ENCODE measurements at places on chromosomes 5 and 9. TPM values are rescaled to one million over a fixed set of nuclear protein-coding genes. Genes with fewer than 3 reads are reported as not detected.
A peak's percentile ranks its signal among the peaks of the same experiment; 100 is the strongest.

- DNase-seq: no peak
- H3K4me3 ChIP-seq: no peak overlapping the region
- peak overlapping the region; percentile 74 for H3K27ac ChIP-seq
Measured at GRCh38 chr5:82417776-82418607, 139.8 kb upstream of the RPS23 start.

DNA sequence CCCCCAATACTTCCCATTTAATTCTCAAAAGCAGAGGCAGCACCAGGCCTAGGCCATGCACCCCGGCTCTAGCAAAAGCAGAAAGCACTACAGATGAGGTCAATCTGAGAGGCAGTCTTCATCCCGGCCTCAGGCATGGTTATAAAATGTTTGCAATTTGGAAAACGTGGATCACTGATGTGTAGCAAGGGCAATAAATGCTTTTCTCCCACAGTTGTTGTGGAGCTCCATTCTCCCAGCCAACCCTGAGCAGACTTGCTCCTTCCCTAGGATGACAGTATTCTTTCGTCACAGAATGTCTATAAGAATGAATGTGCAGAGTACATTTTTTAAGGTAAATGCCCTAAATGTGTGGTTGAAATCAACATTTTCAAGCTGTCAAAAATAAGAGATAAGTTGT, 157.3 kb upstream of the DAPK1 start:
- H3K4me3 ChIP-seq: no peak overlapping the region
- peaks cover 64% of the 10 kb centered on the region for H3K4me1 ChIP-seq
- no peak overlapping the region for H3K27ac ChIP-seq
- no peak for DNase-seq
- no peaks in the 10 kb centered on the region for H3K27me3 ChIP-seq
- H3K36me3 ChIP-seq: no peaks in the 10 kb centered on the region

- no peaks in the 10 kb centered on the region for H3K27me3 ChIP-seq
- DNase-seq: no peak
- no peaks in the 10 kb centered on the region for H3K4me1 ChIP-seq
Measured at GRCh38 chr5:85484982-85485574, 1100.4 kb upstream of the EDIL3 start.

- peaks cover 5% of the 10 kb centered on the region for H3K4me1 ChIP-seq
- H3K27ac ChIP-seq: no peak overlapping the region
- H3K27me3 ChIP-seq: peaks cover 11% of the 10 kb centered on the region
- H3K36me3 ChIP-seq: no peaks in the 10 kb centered on the region
Measured at GRCh38 chr5:180471866-180472265, 22.3 kb upstream of the CNOT6 start.

DNA sequence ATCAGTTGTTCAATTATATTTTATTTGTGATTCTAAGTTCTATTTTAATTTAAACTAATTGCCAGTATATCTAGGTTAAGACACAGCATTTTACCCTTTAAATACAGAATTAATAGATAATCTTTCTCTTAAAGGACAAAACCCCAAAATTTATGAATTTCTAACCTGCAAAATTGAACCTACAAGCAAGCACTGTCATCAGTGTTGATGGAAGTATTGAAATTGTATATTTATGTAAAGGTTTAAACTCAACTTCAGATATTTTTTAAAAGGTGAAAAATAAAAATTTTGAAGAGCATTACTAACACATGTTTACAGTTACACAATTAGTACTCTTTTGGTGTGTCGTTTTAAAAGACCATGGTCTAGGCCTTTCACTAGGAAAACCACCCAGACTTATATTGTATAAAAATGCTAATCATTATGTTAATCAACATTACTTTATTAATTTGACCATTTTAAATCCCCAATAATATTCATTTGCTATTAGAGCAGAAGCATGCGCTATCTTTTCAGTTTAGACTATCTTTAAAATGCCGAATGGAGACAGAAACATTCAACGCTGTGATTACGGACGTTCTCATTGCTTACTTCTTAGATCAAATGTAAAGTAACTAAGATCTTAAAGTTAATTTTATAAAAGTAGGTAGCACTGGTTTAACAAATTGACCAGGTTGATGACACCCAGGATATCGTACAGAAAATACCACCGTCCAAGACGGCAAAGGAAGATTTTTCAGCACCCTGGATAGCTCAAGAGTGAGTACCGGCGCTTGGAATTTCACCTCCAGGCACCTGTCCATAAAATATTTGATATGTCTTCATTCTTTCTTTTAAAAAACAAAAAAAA, 3.2 kb downstream of the OTP start:
- no peak for DNase-seq
- H3K4me1 ChIP-seq: peaks cover 20% of the 10 kb centered on the region
- no peak overlapping the region for H3K27ac ChIP-seq
- H3K27me3 ChIP-seq: peaks cover 66% of the 10 kb centered on the region
- peaks cover 4% of the 10 kb centered on the region for H3K36me3 ChIP-seq
- H3K4me3 ChIP-seq: no peak overlapping the region

DNA sequence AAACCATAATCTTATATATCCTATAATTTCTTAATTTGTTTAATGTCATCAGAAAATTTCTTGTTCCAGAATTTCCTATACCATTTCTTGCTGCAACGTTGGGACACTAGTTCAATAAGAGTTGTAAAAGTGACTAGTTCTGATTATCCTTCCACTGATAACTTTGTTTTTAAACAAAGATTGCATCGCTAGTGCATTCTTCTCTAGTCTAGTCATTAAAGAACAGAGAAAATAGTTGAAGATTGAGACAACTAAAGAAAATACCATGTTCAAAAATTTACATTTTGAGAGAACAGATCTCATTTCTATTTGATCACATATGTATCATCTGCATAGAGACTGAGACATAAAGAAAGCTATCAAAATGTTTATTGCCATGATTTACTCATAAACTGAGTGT, 1888.2 kb downstream of the EFNA5 start:
- DNase-seq: no peak
- H3K27me3 ChIP-seq: no peaks in the 10 kb centered on the region
- no peaks in the 10 kb centered on the region for H3K36me3 ChIP-seq
- no peak overlapping the region for H3K4me3 ChIP-seq
- no peak overlapping the region for H3K27ac ChIP-seq
- peaks cover 3% of the 10 kb centered on the region for H3K4me1 ChIP-seq

The OGN gene
- total RNA-seq: 27.4 TPM

The RNF183 gene
- not detected for total RNA-seq

- no peaks in the 10 kb centered on the region for H3K27me3 ChIP-seq
- H3K4me1 ChIP-seq: no peaks in the 10 kb centered on the region
- DNase-seq: no peak
Measured at GRCh38 chr9:82677086-82677485, 385.9 kb downstream of the RASEF start.

- no peaks in the 10 kb centered on the region for H3K4me1 ChIP-seq
- no peaks in the 10 kb centered on the region for H3K36me3 ChIP-seq
- H3K27ac ChIP-seq: no peak overlapping the region
- peaks cover 29% of the 10 kb centered on the region for H3K27me3 ChIP-seq
- H3K4me3 ChIP-seq: no peak overlapping the region
- DNase-seq: no peak
Measured at GRCh38 chr9:132235894-132236661, 74.2 kb downstream of the NTNG2 start.

The DELE1 gene
- 43.8 TPM for total RNA-seq

The PCDHGC4 gene
- 0.72 TPM for total RNA-seq

DNA sequence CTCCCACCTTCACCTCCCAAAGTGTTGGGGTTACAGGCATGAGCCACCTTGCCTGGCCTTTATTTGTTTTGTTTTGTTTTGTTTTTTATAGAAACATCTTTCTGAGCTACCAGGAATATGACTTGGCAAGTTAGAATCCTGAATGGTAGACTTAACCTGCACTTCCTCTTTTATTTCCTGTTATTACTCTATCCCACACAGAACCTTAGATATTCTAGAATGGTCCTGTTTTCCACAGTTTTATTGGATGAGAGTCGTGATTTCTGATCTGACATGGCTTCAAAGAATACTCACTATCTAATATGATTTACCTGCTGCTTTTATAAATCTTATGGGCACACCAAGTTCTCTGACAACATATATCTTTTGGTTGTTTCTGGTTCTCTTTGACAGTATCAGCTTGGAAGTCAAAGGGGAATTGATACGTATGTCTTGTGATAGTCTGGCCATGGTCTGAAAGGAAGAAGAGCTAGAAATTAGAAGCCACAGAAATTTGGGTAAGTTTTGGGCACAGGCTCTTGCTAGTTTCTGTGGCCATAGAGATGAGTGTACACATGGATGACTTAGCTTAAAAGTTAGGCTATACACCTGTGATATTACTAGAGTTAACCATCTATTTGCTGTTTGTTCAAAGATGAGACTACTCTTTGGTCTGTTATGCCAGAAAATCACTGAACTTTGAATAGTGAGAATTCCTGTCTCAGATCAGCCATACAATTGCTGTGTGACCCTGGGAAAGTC, 4.7 kb upstream of the PANK3 start:
- H3K27me3 ChIP-seq: peaks cover 4% of the 10 kb centered on the region
- no peak overlapping the region for H3K4me3 ChIP-seq
- no peaks in the 10 kb centered on the region for H3K36me3 ChIP-seq
- no peak overlapping the region for H3K27ac ChIP-seq
- no peak for DNase-seq

The IFNA7 gene
- total RNA-seq: not detected

DNA sequence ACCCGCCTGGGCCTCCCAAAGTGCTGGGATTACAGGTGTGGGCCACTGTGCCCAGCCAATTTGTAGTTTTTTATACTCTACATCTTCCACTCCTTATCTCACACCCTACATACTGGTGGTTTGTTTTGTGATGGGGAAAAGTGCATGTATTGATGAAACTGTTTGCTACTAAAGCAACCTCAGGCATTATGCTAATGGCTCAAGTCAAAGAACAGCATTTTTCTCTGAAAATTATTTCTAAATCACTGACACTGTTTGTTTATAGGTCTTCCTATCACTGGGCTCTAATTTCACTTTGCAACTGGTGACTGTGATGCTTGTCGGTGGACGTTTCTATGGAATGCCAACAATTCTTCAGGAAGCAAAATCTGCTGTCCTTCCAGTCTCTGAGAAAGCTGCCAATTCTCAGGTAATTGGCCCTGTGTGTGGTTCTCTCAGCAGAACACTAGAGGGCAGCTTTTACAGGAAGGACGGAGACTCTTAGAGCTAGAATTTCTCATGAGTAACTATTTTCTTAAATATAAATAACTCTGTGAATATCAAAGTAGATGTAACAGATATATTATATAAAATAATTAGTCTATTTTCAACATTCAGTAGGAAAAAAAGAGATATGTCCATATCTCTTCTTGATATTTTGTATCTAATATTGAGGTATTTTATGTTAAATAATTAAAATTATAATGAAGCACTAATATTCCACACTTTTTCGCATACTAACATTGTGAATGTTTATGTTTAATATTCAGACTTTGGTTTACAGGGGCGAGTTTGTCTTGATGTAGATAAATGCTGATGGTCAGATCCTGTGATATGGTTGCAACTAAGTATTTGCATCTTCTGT, 244.1 kb downstream of the ADGRV1 start:
- no peak overlapping the region for H3K27ac ChIP-seq
- DNase-seq: no peak
- H3K36me3 ChIP-seq: no peaks in the 10 kb centered on the region
- no peak overlapping the region for H3K4me3 ChIP-seq
- H3K4me1 ChIP-seq: no peaks in the 10 kb centered on the region

DNA sequence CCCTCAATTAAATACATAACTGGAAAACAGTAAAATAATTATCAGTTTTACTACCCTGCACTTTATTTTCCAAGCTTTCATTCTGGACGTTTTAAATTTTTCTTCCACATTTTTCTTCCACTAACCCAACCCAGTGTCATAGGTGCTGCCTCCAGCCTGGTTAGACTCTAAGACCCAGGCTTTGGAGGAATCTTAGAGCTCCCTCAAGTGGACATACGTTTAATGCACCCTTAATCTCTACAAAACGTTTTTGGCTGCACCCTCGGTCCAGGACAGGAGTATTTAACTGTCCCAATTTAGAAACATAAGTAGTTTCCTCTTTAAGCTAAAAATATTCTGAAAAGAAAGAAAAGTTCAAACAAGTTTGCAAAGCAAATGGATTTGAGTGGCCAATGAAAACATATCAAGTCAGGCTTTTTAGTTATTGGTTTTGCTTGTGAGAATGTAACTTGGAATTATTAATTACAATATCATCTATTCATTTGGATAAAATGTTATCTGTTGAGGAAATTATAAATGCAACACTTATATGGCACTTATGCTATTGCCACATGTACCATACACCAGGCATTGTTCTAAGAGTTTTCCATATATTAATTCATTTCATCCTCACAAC, 38.9 kb downstream of the CDH6 start:
- peak overlapping the region; percentile 74 for H3K27ac ChIP-seq
- H3K4me3 ChIP-seq: no peak overlapping the region
- no peak for DNase-seq
- H3K36me3 ChIP-seq: peaks cover 6% of the 10 kb centered on the region
- H3K4me1 ChIP-seq: peaks cover 67% of the 10 kb centered on the region

GRCh38 chr5:12358371-12359090, 454.3 kb upstream of the CTNND2 start:
- H3K36me3 ChIP-seq: no peaks in the 10 kb centered on the region
- no peak overlapping the region for H3K4me3 ChIP-seq
- H3K27ac ChIP-seq: peak overlapping the region; percentile 15

- no peaks in the 10 kb centered on the region for H3K36me3 ChIP-seq
- H3K4me1 ChIP-seq: no peaks in the 10 kb centered on the region
- H3K27me3 ChIP-seq: peaks cover 15% of the 10 kb centered on the region
- no peak overlapping the region for H3K4me3 ChIP-seq
Measured at GRCh38 chr9:90893706-90894105, 92.1 kb downstream of the SYK start.

DNA sequence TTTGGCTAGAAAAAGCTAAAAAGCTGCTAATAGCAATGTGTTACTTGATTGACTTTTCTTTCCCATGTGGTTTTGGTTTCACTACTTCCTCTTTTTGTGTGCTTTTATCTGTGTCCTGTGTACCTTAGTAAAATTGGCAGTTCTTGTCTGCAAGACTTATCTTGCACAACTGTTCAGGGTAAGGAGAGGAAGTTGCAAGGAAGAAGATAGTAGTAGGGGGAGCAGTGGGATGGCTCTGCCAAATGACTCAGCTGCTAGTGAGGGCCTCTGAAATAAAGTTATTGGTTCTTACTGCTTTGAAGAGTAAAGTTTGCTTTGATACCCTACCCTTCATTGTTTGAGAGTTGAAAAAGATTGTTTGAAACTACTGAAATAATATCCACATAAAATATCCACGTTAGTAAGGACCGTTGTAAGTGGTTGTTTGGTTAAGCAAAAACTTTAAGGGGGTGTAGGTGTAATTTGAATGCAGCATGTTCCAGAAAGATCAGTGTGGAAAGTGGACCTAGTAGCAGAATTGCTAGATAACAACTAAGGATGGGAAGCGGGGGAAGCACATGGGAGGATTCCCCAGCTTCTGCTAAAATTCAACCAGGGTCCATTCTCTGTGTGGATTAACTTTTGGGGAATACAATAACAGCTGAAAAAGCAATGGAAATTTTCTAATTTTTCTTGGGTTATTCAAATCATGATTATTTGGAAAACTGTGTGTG, 123.5 kb downstream of the SCAMP1 start:
- peak overlapping the region; percentile 23 for H3K27ac ChIP-seq
- H3K4me1 ChIP-seq: peaks cover 23% of the 10 kb centered on the region
- DNase-seq: no peak
- H3K36me3 ChIP-seq: peaks cover 18% of the 10 kb centered on the region
- no peak overlapping the region for H3K4me3 ChIP-seq

GRCh38 chr9:29422438-29422837, 1849.2 kb upstream of the C9orf72 start:
- H3K4me3 ChIP-seq: no peak overlapping the region
- no peaks in the 10 kb centered on the region for H3K4me1 ChIP-seq
- H3K27ac ChIP-seq: no peak overlapping the region
- DNase-seq: no peak
- no peaks in the 10 kb centered on the region for H3K36me3 ChIP-seq

The GARIN3 gene
- total RNA-seq: not detected

GRCh38 chr9:127277770-127278169, 13.2 kb downstream of the GARNL3 start:
- no peak overlapping the region for H3K4me3 ChIP-seq
- no peaks in the 10 kb centered on the region for H3K27me3 ChIP-seq
- H3K4me1 ChIP-seq: peaks cover 6% of the 10 kb centered on the region
- H3K36me3 ChIP-seq: no peaks in the 10 kb centered on the region
- no peak overlapping the region for H3K27ac ChIP-seq
